ENCODE measurements at places on chromosomes 6 and 20.

GRCh38 chr20:48538058-48538825 is 289.6 kb downstream of the PREX1 start:
- peak; percentile 61 for DNase-seq

- no peak for DNase-seq
Measured at GRCh38 chr20:4736875-4737274, 15.2 kb downstream of the PRND start.

DNA sequence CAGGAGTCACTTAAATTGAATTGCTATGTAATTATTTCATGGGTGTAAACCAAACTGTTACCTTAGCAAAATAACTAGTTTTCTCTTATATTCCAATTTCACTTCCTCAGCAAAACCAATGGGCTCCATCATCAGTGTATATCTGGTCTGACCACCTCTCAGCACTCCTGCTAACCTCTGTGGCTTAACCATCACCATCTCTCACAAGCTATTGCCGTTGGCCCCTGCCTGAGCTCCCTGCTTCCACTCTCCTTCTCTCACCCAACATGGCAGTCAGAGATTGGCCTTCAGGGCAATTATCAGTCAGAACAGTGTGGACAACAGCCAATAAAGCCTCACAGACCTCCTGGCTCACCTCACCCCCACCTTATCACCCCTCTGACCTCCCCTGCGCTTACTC is 124.0 kb downstream of the CARMIL1 start:
- no peak for DNase-seq

- no peak for DNase-seq
Measured at GRCh38 chr6:75166773-75167172, 39.1 kb downstream of the COL12A1 start.

- DNase-seq, result peak; percentile 64
Measured at GRCh38 chr6:82419132-82419581, 55.5 kb downstream of the TPBG start.

DNA sequence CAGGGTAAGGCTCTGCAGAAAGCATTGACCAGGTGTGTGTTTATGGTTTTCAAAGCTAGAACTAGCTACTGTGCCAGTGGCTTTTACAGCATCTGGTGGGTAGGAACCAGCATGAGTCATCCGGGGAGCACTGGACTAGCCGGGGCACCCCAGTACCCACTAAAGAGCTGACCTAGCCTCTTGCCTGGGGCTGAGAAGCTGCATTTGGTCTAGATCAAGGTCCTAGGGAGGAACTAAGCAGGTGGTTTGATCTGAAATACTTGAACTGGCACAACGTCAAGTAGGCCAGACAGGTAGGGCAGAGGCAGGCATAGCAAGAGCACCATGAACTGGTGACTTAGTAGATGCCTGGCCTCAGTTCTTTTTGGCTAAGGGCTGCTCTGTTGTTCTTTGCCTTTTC is 109.8 kb upstream of the PTPRK start:
- DNase-seq, result no peak

DNA sequence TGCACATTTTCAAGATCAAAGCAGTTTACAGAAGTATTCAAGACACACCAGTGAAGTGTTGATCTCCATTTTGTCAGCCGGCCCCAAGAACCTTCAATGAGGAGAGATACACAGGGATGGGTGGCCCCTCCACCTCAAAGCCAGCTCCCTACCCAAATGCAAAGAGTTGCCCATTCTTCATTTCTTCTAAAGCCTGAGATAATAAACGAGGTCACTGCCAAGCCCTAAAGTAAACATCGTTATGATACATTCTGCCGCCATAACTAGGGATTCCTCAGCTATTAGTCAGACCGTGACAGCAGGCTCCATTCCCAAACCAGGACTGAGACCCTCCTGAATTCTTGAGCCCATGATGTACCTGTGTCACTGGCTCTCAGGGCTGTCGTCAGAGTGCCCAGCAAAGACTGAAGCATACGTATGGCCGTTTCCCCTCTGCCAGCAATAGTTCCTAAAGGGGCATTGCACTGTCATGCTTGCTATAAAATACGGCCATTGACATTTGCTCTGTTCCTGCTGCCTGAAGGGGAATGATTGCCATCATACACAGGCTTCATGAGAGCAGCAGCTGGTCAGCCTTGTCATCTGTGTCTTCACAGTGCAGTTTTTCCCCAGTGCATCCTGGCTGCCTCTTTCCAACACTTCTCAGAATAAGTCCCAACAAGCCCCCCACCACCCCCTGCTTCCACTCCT is 41.7 kb downstream of the ISM1 start:
- DNase-seq, result no peak

GRCh38 chr6:8549074-8549790 is 113.9 kb upstream of the SLC35B3 start:
- no peak for DNase-seq

DNA sequence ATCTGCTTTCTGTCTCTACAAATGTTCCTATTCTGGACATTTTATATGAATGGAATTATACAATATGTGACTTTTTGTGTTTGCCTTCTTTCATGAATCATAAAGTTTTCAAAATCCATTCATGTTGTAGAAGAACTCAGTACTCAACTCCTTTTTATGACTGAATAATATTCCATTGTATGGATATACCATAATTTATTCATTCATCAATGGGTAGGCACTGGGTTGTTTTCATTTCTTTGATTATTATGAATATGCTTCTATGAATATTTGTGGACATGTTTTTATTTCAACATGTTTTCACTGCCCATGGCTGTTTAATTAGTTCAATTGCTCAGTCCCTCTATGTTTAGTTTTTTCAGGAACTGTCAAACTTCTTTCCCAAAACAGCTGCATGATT is 76.5 kb upstream of the GTSF1L start:
- DNase-seq, result no peak

DNA sequence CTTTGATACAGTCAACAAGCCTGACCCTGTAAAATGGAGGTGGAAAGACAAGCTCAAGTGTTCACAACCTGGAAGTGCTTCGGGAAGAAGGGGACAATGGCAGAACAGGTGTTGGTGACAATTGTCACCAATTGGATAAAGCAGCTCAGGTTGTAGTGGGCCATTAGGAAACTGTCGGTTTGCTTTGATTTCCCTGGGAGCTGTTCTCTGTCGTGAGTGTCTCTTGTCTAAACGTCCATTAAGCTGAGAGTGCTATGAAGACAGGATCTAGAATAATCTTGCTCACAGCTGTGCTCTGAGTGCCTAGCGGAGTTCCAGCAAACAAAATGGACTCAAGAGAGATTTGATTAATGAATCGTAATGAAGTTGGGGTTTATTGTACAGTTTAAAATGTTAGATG is 15.0 kb downstream of the CCR6 start:
- no peak for DNase-seq

DNA sequence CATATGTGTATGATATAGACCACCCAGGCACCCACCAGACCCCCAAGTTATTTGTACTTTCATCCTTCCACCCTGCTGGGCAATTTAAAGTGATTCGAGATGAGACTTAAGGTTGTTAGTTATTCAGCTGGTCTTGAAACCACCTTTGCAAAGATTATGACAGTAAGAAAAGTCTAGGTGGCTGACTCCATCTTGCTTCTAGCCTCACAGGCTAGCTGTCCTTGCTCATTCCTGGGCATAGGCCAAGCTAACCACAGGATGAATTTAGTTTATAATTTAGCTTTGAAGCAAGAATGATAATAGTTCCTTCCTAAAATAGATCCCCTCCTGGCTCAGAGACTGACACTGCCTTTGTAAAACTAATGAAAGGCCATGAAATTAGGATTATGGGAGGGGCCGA is 71.9 kb upstream of the IYD start:
- no peak for DNase-seq

DNA sequence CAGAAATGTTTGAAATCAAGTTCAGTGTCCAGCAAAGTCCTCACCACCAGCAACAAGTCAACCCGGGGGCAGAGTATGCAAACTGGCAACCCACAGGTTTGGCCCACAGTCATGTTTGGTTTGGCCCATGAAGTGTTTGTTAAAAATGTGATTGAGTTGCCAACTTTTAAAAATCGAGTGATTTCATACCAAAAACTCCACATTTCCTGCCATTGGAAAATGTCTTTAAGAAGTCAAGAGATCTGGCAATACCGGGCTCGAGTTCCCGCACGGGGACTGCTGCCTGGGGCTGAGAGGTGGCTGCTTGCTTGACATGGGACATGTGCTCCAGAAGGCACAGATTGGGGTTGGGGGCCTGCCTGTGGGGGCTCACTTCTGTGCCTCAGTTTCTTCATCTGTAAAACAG is 36.1 kb downstream of the PREX1 start:
- DNase-seq, result peak; percentile 85

GRCh38 chr20:53422039-53422438 is 171.6 kb downstream of the ZNF217 start:
- DNase-seq, result no peak

GRCh38 chr20:1629321-1629720 is 9.5 kb upstream of the SIRPB1 start:
- no peak for DNase-seq

DNA sequence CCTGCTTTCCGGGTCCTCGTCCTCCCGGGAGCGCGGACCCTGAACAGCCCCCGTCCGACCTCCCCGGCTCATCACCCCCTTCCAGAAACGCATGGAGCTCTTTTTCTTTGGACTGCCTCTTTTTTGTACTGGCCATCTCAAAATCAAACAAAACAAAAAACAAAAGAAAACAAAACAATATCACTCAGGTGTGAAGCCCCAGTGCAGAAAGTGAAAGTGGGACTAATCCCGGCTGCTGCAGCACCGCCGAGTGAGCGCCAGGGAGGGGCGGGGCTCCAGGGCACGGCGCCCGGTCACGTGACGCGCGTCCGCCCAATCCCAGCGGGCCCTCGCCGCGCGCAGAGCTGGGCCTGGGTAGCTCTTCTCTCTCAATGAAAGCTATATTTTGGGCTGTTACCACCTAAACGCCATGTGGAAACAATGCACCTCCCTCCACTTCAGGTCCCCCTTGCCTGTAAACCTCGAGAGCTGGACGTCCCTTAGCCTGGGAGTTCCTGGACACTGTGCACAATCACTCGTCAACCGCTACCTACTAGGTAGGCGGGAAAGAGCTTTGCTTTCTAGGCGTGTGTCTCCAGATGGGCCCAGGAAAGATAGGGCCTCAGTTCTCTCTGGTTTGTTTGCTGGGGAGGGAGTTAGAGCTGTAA is 93.7 kb upstream of the PRDM1 start:
- DNase-seq, result peak; percentile 73

DNA sequence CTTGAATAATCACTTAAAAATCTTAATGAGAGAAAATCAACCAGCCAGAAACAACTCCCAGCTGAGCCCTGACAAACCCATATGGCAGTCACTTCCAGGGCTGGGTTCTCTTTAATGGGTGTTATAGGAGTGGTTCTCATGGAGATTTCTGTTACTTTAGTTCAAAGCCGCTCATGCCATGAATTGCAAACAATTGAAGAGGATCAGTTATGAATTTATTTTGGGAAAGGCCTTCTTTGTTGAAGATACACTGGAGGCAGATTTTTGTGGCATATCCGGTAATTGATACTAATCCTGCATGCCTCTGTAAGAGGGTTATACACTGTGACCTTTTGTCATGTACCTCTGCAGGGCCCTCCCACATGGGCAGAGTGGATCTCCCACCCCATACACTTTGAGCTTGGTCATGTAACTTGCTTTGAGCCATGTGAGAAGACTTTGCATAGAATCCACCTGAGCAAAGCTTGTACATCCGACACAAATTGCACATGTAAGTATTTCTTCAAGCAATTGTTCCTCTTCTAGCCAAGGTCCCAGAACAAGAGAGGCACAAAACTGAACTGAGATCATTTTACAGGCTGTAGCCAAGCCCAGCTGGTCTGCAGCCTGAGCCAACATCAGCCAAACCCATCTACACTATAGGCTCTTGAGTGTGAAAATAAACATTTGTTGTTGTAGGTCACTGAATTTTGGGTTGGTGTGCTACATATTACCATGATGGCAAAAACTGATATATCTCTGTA is 492.3 kb downstream of the PREX1 start:
- no peak for DNase-seq

DNA sequence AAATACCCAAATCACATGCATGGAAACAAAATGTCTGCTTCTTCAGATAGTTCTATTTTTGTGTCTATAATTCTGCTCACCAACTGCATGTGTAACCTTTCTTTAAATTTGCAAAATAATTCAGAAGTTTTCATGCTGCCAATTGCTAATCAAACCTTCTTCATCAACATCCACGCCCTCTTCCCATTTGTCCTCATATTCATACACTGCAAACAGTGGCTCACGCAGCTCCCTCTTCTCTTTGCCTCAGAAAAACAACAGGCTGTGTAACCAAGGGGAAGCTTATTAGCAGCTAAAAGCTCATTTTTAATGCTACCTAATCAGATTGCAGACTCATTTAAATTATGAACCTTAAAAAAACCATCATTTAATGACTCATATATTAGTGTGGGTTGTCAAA is 555.0 kb upstream of the EPHA7 start:
- DNase-seq, result no peak

GRCh38 chr20:62982124-62983075 is 24.4 kb downstream of the BHLHE23 start:
- no peak for DNase-seq

DNA sequence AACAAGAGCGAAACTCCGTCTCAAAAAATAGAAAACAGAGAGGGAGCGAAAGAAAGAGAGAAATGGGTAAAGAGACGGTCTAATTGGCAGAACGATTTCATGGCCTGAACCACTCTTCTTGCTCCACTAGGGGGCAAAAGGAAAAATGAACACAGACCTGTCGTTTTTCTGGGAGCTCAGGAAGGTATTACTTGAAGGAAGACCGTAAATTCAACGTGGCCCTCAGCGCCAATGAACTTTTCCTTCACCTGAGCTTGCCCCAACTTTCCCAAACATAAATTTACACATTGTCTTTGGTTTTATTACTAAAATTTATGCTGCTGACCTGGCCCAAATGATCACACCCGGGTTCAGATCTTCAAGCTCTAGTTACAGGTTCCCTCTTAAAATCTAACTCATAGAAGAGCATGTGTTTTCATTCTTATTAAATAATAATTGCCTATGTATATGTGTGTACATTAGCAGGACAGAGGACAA is 67.3 kb downstream of the ATP9A start:
- peak; percentile 40 for DNase-seq

DNA sequence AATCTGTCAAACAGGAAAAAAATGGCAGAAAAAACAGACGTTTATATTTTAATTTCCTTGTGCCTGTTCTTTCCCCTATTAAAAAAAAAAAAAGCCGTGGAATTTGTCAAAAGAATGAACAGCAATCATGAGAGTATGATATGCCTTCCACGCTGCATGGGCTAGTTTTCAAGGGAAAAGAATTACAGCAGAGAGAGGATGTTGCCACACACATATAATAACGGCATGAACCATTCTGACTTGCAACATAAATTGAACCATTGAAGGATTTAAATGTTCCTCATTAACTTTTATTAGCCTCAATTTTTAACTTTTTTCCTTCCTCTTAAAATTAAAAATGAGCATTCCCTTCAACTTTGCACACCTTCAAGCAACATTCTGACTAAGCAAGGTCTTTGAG is 301.8 kb downstream of the FOXC1 start:
- DNase-seq, result peak; percentile 34

Measured in AG10803 (cell line).